ENCODE measurements at places on chromosomes 3 and 15. TPM values are rescaled to one million over a fixed set of nuclear protein-coding genes. Genes with fewer than 3 reads are reported as not detected.
A peak's percentile ranks its signal among the peaks of the same experiment; 100 is the strongest.

EFCAB12 gene
- total RNA-seq, result not detected

GRCh38 chr3:45950686-45951600, 7.7 kb downstream of the CXCR6 start:
- no peak for DNase-seq

- peak; percentile 75 for DNase-seq
Observed at GRCh38 chr3:128343287-128344051, 123.2 kb downstream of the DNAJB8 start.

- no peak for DNase-seq
Observed at GRCh38 chr3:128605091-128606046, 45.2 kb downstream of the RPN1 start.
